Karpas-422 (cell line): ENCODE measurements at places on chromosomes 3 and 15.

DNA sequence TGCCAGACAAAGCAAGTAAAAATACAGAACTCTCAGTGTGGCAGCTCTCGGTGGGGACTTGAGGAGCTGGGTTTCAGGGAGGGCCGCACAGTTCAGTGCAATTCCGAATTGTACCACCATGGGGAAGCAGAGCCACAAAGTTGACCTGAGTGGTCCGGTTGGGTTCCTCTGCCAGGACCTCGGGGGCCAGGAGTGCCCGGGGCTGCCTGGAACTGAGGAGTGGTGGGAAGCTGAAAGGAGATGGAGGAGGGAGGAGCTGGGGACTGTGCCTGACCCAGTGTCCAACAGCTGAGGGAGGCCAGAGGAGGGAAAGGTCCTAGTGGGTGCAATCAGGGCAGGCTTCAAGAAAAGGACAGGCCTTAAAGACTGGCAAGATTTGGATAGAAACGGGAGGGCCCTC is 32.2 kb upstream of the TRH start:
- peaks cover 4% of the 10 kb centered on the region; the same call in 1 of the 2 replicates for H3K4me1 ChIP-seq
- H3K27me3 ChIP-seq = no peaks in the 10 kb centered on the region
- H3K27ac ChIP-seq = no peak overlapping the region
- H3K4me3 ChIP-seq = no peak overlapping the region
- DNase-seq = peak; percentile 83
- no peaks in the 10 kb centered on the region for H3K36me3 ChIP-seq

GRCh38 chr15:58355973-58356372 is 75.8 kb upstream of the LIPC start:
- H3K27ac ChIP-seq = no peak overlapping the region
- DNase-seq = no peak
- H3K4me1 ChIP-seq = peaks cover 23% of the 10 kb centered on the region
- no peaks in the 10 kb centered on the region for H3K36me3 ChIP-seq
- H3K4me3 ChIP-seq = no peak overlapping the region

DNA sequence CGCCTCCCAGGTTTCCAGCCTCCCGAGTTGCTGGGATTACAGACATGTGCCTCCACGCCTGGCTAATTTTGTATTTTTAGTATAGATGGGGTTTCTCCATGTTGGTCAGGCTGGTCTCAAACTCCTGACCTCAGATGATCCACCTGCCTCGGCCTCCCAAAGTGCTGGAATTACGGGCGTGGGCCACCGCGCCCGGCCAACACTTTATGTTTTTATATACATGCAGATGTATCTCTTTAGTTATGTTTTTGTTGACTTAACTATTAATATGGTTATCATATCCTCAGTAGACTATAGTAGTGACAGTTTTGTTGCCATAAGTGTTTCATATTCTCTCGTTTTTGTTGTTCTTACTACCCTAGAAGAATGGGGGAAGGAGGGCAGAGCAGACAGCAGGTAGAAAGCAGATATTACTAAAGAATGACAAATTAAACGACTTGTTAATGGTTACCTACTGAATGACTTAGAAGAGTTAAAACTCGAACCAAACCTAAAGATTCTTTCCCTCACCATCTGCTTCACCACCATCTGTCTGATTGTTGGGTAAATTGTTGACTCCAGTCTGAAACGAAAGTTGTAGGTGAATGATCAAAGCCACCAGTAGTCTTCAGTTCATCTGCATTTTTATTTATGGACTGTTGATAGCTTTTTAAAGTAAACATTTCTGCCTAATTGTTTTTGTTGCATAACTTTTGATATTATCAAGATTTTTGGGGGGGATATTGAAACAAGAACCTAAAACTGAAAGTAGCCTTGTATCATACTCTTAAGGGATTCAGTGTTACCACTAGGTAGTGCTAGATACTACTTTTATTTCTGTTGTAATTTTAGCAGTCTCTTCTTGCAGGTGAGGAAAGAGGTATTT is 89.3 kb downstream of the RASA2 start:
- peaks cover 13% of the 10 kb centered on the region for H3K4me1 ChIP-seq
- no peak overlapping the region for H3K27ac ChIP-seq
- no peaks in the 10 kb centered on the region for H3K27me3 ChIP-seq

DNA sequence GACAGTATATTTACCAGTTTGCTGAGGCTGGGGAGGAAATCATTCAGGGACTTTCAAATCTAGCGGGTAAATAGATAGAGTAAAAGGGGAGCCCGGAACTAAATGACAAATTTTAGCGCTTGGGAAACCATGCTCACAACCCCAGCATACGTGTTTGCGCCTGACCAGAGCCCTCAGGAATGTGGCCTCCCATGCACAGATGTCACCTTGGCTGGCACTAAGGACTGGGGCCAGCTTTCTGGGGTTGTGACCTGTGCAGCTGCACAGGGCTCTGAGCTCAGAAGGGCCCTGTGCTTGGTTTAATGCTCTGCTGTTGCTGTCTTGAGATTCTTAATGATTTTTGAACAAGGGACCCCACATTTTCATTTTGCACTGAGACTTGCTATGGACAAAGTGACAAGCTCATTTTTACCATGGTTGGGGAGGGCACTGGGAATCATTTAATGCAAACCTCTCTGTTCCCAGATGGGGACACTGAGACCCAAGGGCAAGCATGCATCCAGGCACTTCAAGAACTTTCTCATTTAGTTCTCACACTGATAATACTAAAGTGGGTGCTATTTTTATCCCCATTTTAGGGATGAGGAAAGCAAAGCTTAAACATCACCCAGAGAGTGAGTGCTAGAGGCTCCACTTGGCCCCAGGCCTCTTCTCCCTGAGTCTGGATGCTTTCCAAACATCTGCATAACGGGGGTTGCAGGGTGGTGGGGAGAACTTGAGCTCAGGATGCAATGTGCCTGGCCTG is 44.1 kb upstream of the FAM107A start:
- H3K27me3 ChIP-seq = no peaks in the 10 kb centered on the region
- DNase-seq = no peak
- peaks cover 16% of the 10 kb centered on the region for H3K4me1 ChIP-seq
- no peak overlapping the region for H3K4me3 ChIP-seq

DNA sequence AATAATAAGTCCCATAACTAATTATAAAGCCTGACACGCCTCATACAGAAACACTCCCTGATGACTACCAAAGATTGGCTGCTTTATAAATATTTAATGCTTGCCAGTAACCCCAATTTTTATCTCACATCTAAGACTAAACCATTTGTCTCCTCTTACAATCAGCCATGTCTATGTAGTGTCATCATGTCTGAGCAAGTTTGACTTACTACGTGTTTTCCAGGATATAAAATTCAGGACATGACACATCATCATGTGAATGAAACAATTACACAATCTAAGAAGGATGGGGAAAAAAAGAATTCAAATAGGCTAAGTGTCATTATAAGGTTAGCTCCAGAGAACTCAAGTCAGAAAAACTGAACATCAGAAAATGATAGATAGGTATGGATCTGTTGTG is 208.7 kb downstream of the MECOM start:
- no peaks in the 10 kb centered on the region for H3K27me3 ChIP-seq
- no peak overlapping the region for H3K4me3 ChIP-seq
- no peaks in the 10 kb centered on the region for H3K4me1 ChIP-seq

- H3K27ac ChIP-seq = no peak overlapping the region
- H3K4me3 ChIP-seq = no peak overlapping the region
- H3K27me3 ChIP-seq = no peaks in the 10 kb centered on the region
- DNase-seq = no peak
- no peaks in the 10 kb centered on the region for H3K4me1 ChIP-seq
These were observed 29.0 kb downstream of the ADCY5 start for GRCh38 chr3:123419850-123420297.

- H3K27ac ChIP-seq = no peak overlapping the region
- no peak for DNase-seq
- H3K4me3 ChIP-seq = no peak overlapping the region
- no peaks in the 10 kb centered on the region for H3K27me3 ChIP-seq
- no peaks in the 10 kb centered on the region for H3K36me3 ChIP-seq
These were observed 136.1 kb upstream of the MME start for GRCh38 chr3:154943981-154944380.

DNA sequence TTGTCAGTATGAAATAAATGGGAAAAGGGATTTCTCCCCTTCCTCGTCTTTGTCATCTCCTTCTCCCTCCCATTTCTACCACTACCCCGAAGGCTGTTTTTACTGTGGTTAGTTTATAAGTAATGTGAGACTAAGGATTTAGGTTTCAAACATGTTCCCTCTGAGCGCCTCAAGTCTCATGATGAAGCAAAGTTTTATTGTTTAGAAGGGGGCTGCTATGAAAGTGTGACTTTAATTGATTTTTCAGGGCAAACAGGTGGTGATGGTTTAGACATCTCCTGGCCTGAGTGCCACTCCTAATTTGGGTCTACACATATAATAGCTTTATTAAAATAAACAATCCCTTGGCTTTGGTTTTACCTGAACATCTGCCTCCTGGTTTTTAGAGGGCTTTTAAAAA is 185.5 kb downstream of the MCTP2 start:
- peaks cover 13% of the 10 kb centered on the region for H3K4me1 ChIP-seq
- H3K36me3 ChIP-seq = no peaks in the 10 kb centered on the region
- DNase-seq = no peak

GRCh38 chr15:67010898-67011616 is 54.3 kb upstream of the SMAD3 start:
- no peaks in the 10 kb centered on the region for H3K4me1 ChIP-seq
- no peak overlapping the region for H3K27ac ChIP-seq
- no peak overlapping the region for H3K4me3 ChIP-seq
- H3K36me3 ChIP-seq = no peaks in the 10 kb centered on the region
- peak; percentile 32 for DNase-seq

- H3K36me3 ChIP-seq = no peaks in the 10 kb centered on the region
- H3K4me1 ChIP-seq = peaks cover 48% of the 10 kb centered on the region
- H3K4me3 ChIP-seq = peak overlapping the region; percentile 14; the same call in 1 of the 2 replicates
- DNase-seq = no peak
- peak overlapping the region; percentile 36; the same call in 1 of the 2 replicates for H3K27ac ChIP-seq
These were observed 3.4 kb downstream of the PLXNB1 start for GRCh38 chr3:48426401-48426909.

DNA sequence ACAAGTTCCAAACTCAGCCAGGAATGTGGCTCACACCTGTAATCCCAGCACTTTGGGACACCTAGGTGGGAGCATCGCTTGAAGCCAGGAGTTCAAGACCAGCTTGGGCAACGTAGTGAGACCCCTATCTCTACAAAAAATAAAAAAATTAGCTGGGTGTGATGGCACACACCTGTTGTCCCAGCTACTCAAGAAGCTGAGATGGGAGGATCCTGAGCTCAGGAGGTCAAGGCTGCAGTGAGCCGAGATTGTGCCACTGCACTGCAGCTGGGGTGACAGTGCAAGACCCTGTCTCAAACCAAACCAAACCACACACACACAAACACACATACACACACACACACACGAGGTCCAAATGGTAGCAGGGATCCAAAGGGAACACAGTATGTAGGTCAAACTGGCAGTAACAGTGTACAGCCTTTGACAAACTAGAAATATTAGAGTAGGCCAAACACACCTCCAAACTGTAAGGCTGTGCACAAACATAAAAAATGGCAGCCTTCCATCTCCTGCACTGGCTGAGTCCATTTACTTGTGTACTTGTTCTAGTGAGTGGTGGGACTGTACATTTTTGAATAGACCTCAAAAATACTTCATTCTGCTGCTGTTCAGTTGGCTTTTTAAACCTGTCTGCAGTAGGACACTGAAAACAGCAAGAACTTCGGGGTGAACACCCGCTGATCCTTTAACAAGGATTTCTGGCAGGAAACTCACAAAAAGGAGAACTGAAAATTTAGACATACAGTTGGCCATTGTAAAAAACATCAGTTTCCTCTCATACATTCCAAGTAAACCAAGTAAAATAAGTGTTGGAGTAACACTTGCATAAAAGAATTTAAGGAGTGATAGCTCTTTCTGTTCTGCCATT is 33.6 kb downstream of the INTS14 start:
- H3K4me3 ChIP-seq = no peak overlapping the region
- H3K36me3 ChIP-seq = peaks cover 56% of the 10 kb centered on the region; the same call in 1 of the 2 replicates
- no peaks in the 10 kb centered on the region for H3K4me1 ChIP-seq

DNA sequence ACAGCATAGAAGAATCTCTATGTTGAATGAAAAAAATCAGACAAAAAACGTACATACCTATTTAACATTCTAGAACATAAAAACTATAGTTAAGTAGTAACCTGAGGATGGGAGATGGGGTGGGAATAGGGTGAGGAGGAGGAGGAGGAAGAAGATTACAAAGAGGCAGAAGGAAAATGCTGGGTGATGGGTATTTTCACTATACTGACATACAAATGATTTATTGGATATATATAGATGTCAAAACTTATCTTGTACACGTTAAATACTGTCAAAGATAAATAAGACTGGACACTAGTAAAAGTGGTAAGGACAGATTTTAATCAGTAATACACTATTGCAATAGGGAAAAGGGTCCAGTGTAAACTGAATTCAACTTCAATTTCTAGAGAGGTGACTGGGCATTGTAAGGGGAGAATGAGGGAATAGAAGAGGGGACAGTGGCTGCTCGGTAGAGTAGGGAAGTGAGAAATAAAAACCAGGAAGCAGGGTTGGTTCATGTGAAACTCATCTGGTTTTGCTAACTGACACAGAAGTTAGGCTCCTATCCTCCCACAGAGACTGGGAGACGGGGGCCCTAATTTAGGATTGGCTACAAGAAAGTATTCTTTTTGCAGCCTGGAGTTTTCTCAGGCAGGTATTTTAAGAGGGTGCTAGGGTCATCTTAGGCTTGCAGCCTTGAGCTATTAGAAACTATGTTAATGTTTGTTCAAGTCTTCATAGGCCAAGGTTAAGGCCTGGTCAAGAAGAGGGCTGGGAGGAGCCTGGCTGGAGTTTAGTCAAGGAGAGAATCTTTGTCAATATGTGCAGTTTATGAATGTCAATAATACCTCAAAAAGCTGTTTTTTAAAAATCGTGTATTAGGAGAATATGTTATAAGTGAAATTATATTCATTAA is 15.0 kb upstream of the C15orf61 start:
- peaks cover 36% of the 10 kb centered on the region for H3K4me1 ChIP-seq
- H3K27me3 ChIP-seq = no peaks in the 10 kb centered on the region
- no peak for DNase-seq
- H3K4me3 ChIP-seq = no peak overlapping the region

DNA sequence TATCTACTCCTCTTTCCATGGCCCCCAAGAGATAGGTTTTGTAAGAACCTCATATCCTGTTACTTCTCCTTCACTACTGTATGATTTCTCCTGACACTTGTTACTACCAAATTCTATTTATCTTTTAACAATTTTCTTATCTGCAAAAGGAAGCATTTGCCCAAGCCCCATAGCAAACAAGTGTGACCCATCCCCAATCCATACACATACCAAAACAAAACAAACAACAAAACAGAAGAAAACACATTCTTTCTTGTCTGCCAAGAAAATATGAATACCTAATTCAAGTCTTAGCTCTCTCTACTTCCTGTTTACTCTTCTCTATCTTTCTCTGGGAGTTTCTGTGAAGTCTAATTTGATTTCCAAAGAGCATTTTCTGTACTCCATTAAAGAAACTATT is 39.0 kb upstream of the AADAC start:
- no peak for DNase-seq
- no peaks in the 10 kb centered on the region for H3K27me3 ChIP-seq
- no peaks in the 10 kb centered on the region for H3K4me1 ChIP-seq
- no peak overlapping the region for H3K4me3 ChIP-seq

- no peak overlapping the region for H3K4me3 ChIP-seq
- H3K27me3 ChIP-seq = no peaks in the 10 kb centered on the region
- no peak overlapping the region for H3K27ac ChIP-seq
- peaks cover 38% of the 10 kb centered on the region for H3K4me1 ChIP-seq
- no peak for DNase-seq
These were observed 3.4 kb downstream of the TMCC1 start for GRCh38 chr3:129890125-129890524.
